ENCODE measurements at places on chromosomes 4 and X. TPM values are rescaled to one million over a fixed set of nuclear protein-coding genes. Genes with fewer than 3 reads are reported as not detected.

Gene TKTL2
- polyA plus RNA-seq: not detected

Gene JAKMIP1
- polyA plus RNA-seq: not detected

Gene PCDH19
- not detected for polyA plus RNA-seq

DNA sequence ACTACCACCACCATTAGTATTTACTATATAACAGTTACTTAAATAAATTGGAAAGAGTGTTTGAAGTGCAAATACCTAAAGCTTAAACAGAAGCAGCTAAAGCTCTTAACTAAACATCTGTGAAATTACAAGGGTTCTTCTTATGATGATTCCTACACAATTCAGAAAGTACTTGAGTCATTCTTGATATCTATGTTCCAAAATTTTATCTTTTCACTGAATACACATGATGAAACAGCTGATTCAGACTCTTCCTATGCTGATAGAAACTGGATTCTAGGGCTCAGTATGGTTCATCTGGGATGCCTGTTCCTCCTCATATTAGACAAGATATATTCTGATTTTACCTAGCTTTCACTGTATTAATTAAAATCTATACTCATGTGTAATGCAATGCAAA, 13.6 kb downstream of the EREG start:
- peak; percentile 2 for DNase-seq

- DNase-seq: no peak
Observed at GRCh38 chr4:138672393-138672976, 343.1 kb upstream of the NOCT start.

GRCh38 chr4:188005561-188005960, 10.0 kb downstream of the ZFP42 start:
- no peak for DNase-seq

Gene CNGA1
- polyA plus RNA-seq: not detected

DNA sequence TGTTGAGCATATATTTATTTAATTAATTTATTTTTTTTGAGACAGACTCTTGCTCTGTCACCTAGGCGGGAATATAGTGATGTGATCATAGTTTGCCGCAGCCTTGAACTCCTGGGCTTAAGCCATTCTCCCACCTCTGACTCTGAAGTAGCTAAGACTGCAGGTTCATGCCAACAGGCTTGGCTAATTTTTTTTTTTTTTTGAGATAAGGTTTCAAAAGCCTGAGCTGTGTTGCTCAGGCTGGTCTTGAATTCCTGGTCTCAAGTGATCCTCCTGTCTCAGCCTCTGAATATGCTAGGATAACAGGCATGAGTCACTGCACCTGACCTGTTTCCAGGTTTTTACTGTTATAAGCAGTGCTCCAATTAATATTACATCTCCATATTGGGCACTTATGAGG, 4.8 kb downstream of the ADD1 start:
- DNase-seq: no peak

- DNase-seq: no peak
Observed at GRCh38 chr4:6881908-6882307, 27.7 kb upstream of the TBC1D14 start.

Gene FAT4
- not detected for polyA plus RNA-seq

DNA sequence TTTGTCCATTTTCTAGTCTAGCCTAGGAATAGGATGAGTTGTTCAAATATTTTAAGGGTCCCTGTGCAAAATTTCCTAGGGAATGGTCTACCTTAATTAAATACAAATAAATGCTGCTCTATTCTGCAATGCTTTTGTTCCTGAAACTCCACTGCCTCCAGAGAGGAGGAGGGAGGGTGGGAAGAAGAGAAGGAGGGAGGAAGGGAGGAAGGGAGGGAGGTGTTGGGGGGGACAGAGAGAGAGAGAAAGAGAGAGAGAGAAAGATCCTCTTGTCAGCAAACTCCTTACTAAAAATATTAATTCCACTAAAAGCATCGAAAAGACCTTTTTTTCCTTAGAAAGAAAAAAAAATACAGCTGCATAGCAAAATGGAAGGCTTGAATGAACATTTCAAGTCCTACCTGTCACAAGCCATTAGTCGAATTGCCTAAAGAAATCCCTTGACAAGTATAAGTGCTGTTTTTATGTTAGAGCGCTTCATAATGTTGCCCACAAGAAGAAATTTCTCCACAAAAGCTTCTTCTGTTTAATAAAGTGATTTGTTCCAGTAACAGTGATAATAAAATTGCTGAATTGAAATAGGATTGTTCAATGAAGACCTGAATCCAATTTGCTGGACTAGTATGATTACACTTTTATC, 106.0 kb downstream of the NKX6-1 start:
- DNase-seq: no peak

Gene SEC24B
- 11.8 TPM for polyA plus RNA-seq

DNA sequence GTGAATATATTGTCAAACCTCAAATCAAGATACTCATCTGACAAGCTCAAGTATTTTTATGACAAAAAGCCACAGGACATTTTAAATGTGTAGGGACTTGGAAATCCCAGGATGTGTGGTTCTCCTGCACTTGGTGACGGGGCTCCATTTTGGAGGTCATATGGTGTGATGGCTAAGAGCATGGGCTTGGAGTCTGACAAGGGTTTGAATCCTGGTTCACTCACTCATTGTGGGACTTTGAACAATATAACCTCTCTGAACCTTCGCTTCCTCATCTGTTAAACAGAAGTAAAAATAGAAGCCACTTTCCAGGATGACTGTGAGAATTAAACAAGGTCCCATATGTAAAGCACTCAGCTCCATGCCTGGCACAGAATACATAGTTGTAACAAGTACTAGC, 99.6 kb downstream of the SMIM20 start:
- DNase-seq: no peak

Gene CHRNA9
- polyA plus RNA-seq: not detected

Gene TRMT2B
- 10.5 TPM for polyA plus RNA-seq

Gene SAGE1
- polyA plus RNA-seq: not detected

Gene PDE5A
- polyA plus RNA-seq: 0.82 TPM

DNA sequence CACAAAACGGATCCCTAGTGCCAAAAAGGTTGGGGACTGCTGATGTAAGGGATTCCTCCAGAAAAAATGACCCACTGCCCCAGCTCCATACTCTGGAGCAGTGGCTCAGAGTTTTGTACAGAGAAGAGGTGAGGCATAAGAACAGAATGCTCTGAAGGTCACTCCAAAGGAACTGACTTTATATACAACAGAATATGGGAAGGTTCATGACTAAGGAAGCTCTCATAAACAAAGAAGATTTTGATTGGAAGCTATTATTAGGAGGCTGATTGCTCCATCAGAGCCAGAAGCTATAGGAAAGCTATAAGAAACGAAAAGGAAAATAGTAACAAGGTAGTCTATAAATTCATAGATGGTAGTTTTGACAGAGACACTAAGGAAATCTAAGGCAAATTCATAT, 203.1 kb downstream of the SLC7A11 start:
- DNase-seq: no peak

- DNase-seq: no peak
Observed at GRCh38 chr4:140472156-140472555, 25.9 kb downstream of the MGAT4D start.

Gene TCEAL5
- polyA plus RNA-seq: not detected

Gene AR
- polyA plus RNA-seq: not detected

- no peak for DNase-seq
Observed at GRCh38 chr4:145153181-145153903, 27.0 kb downstream of the OTUD4 start.

DNA sequence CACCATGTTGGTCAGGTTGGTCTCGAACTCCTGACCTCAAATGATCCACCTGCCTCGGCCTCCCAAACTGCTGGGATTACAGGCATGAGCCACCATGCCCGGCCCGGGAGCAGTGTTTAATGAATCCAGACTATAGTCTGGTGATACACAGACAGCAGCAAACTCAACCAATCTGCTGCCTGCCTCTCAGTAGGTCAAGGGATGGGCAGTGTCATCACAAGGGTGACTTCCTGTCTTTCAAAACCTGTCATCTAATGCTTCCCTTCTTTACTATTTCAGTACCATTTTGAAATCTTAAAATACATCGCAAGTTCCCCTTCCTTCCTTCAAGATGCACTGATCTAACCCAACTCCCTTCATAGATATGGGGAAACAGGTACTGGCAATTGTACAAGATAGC, 8.4 kb downstream of the RPL39 start:
- DNase-seq: peak; percentile 91

GRCh38 chr4:108544481-108544880, 75.9 kb upstream of the RPL34 start:
- DNase-seq: no peak

- DNase-seq: peak; percentile 69
Observed at GRCh38 chrX:109533631-109534030, 3.0 kb upstream of the NXT2 start.

Data from CD14-positive monocyte (primary cell).